Fibroblast of pulmonary artery (primary cell): ENCODE measurements at places on chromosomes 11 and 22.

- DNase-seq = no peak
These were observed 611.7 kb downstream of the OPCML start for GRCh38 chr11:132920451-132921096.

DNA sequence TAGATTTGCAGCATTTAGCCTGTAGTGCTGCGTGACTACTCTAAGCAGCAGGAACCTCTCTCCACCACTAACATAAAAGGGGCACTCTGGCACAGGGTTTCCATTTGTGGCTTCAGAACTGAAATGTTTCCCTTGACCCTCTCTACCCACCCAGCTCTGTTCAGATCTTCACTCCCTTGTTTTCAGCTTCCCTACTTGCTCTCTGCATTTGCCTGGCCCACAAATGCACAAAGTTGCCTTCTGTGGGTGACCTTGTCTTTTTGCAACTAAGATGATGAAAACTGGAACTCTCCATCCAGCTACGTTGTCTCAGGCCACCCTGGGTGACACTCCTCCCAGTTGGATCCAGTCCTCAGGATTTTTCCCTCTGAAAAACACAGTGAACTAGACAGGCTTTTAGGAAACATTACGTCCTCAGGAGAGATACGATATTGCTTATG, 19.8 kb upstream of the PSMA1 start:
- no peak for DNase-seq

GRCh38 chr11:62435846-62436660, 17.2 kb downstream of the SCGB1A1 start:
- peak; percentile 35 for DNase-seq

DNA sequence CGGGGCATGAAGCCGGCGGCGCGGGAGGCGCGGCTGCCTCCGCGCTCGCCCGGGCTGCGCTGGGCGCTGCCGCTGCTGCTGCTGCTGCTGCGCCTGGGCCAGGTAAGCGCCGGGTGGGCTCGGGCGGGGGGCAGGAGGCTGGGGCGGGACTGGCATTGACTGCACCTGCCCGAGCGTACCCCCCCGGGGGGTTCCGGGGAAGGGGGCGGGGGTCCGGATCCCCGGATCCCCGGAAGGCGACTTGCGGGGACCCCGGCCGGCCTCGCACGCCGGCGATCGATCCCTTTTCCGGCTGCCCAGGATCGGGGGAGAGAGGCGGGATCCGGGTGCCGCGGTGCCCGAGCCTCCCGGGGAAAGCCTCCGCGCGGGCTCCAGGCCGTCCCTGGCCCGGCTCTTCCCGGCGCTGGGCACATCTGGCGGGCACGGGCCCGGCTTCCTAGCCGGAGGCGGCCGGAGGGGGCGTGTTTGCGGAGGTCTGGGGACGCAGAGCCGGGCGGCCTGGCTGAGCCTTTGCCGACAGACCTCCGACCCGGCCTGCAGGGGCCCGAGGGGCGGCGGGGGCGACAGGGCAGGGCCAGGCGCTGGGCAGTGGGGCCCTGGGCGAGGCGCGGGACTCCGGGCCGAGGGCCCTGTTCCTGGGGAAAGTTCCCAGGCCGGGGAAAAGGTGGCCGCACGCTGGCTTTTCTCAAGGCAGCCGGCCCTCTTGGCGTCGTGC, 705 bp downstream of the PTPRJ start:
- DNase-seq = peak; percentile 41

GRCh38 chr11:119936426-119936825, 201.5 kb downstream of the TRIM29 start:
- no peak for DNase-seq

DNA sequence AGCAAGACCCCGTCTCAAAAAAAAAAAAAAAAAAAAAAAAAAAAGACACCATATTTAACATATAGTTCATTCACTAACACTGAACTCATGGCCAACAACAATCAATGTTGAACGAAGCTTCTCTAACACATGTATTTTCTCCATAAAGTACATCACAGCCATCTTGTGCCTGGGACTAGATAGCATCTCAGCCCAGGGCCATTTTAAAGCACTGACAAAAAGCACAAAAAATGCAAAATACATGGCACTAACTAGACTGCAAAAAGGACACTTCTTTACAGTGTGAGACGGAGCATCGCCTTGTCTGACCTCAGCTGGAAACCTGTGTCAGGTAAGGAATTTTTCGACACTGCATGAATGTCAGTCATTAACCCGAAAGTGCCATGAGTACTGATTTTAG, 23.3 kb downstream of the KIAA0930 start:
- no peak for DNase-seq

GRCh38 chr11:32396331-32396730, 39.0 kb downstream of the WT1 start:
- DNase-seq = no peak
